ENCODE measurements at places on chromosomes 12 and 14.

- DNase-seq = no peak
These were observed 753.1 kb upstream of the TBX3 start for GRCh38 chr12:115437061-115437567.

DNA sequence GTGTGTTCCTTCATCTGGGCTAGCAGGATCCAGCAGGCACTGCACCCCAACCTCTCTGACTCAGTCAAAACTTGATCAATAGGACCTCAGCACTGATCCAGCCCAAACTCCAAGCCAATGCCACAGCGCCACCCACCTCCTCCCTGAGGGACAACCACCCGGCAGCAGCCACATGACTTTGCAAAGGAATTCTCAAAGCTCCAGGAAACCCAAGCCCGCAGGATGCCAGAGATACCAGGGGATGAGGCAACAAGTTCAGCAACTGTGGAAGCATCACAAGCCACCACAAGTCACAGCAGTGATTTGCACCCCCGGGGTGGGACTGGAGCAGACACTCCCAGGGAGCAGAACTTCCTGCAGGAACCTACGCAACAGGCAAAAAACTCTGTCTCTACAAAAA, 37.3 kb downstream of the ACTN1 start:
- DNase-seq = no peak

DNA sequence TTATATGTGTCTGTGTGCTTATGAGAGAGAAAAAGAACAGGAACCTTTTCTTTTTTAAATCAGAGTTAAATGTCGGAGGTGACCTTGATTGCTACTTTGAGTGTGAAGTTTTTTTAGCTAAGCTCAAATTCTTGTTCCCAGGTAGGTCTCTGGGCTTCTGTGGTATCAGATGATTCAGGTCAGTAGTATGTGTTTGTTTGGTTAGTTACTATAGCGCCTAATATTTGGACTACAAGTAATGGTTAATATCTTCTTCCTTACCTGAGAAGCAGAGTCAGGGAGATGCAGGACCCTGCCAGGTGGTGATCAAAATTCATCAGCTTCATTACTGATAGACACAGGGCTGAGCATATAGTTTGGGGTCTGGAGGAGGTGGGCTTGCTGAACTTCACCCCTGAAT, 30.8 kb downstream of the ADCK1 start:
- DNase-seq = no peak

GRCh38 chr14:29749327-29749726, 178.3 kb downstream of the PRKD1 start:
- no peak for DNase-seq

- no peak for DNase-seq
These were observed 186.5 kb downstream of the NELL2 start for GRCh38 chr12:44689587-44689986.

- no peak for DNase-seq
These were observed 11.1 kb upstream of the KRT73 start for GRCh38 chr12:52629281-52630007.

DNA sequence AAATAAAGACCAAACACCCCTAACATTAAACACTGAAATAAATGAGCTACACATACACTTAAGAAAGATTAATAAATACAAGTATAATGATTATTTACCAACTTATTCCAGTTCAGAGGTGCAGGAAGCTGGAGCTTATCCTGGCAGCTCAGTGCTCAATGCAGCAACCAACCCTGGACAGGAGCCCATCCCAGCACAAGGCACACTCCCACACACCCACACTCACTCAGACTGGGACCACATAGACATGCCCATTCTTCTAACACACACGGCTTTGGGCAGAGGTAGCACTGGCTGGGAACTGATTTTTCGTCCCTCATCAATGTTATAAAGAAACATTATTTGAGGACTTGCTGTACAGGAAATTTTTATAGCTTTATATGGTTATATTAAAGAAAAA, 797.4 kb downstream of the RPS29 start:
- no peak for DNase-seq

Measured in T-helper 2 cell (primary cell).